ENCODE measurements at places on chromosomes 4 and X.
A peak's percentile ranks its signal among the peaks of the same experiment; 100 is the strongest.

DNA sequence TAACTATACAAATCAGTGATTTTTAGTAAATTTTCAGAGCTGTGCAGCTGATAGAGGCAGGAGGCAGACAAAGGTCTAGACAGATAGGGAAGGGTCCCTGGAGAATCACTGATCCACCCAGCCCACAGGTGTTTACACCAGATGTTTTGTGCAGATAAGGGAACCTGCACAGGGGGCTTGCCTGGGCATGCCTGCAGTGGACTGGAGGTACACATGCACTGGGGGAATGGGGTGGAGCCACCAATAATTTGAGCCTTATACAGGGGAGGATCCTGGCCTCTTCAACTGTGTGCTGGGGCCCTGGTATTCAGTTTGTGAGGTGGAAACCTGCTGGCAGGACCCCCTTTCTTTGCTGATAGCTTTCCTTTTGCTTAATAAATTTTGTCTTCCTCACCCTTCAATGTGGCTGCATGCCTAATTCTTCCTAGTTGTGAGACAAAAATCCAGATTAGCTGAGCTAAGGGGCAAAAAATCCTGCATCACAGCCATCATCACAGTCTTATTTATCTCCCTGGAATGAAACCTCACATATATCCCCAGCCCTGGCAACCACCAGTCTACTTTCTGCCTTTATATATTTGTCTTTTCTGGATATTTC lies 102.8 kb downstream of the KDM6A start:
- no peak for DNase-seq

GRCh38 chr4:663438-664428 lies 10.3 kb downstream of the ATP5ME start:
- peak; percentile 51 for DNase-seq

DNA sequence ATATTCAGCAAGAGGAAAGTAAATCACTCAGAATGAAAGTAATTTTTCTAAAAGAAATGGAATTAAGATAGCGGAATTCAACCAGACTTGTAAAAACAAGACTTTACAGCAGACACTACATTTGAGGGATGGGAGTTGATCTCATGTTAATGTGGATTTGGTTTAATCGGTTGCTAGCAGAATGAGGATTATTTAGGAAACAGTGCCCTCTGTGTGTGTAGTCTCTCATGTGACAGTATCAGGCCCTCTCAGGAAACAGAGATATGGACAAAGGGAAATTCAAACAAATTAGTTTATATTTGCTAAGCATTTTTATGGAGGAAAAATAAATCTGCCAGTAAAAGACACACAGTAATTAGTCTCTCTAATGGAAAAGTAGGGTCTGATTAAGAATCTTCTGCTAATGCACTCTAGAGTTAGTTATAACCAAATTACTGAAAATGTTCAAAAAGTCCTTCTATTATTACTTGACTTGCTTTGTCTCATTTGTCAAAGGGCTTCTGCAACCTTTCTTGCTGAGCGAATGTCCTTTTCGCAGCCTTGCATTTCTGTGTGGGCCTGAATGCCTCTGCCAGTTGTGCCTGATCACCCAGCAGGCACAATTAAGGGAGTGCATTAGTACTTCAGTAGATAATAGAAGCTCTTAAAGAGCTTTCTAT lies 1282.3 kb upstream of the TENM3 start:
- no peak for DNase-seq

- peak; percentile 64 for DNase-seq
These were observed 42.4 kb downstream of the FNIP2 start for GRCh38 chr4:158811216-158811540.

DNA sequence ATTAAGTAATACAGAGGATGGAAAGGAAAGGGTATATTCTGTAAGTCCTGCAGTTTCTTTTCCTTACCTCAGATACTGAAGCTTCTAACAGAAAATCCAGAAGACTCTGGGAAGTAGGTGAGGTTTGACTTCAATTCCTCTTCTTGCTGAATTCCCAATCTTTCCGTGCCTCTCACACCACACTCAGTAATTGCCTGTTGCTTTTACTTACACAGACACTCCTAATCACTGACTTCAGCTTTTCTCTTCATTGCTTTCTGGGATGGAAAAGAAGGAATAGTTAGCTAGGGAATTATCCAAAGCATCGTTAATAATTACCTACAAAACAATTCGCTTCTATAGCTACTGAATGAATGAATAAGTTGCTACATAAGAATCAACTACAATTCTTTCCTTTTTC lies 163.6 kb downstream of the FBXO8 start:
- DNase-seq: no peak

DNA sequence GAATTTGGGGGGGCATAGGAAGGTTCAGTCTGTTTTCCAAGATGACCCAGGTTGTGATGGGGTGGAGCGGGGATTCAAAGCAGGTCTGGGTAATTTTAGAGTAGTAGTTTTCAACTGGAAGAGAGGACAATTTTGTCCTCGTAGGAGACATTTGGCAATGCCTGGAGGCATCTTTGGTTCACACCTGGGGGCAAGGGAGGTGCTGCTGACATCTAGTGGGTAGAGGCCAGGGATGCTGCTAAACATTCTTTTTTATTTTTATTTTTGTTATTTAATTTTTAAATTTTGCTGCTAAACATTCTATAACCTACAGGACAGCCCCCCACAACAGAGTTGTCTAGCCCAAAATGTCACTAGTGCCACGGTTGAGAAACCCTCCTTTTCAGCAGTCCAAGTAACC lies 1.9 kb downstream of the RAB9A start:
- DNase-seq: no peak

- DNase-seq: no peak
These were observed 80.7 kb upstream of the PRPS1 start for GRCh38 chrX:107547621-107548020.

- DNase-seq: no peak
These were observed 721.8 kb downstream of the ADGRL3 start for GRCh38 chr4:61921920-61922319.

GRCh38 chr4:121069430-121069829 lies 2.9 kb downstream of the NDNF start:
- no peak for DNase-seq

DNA sequence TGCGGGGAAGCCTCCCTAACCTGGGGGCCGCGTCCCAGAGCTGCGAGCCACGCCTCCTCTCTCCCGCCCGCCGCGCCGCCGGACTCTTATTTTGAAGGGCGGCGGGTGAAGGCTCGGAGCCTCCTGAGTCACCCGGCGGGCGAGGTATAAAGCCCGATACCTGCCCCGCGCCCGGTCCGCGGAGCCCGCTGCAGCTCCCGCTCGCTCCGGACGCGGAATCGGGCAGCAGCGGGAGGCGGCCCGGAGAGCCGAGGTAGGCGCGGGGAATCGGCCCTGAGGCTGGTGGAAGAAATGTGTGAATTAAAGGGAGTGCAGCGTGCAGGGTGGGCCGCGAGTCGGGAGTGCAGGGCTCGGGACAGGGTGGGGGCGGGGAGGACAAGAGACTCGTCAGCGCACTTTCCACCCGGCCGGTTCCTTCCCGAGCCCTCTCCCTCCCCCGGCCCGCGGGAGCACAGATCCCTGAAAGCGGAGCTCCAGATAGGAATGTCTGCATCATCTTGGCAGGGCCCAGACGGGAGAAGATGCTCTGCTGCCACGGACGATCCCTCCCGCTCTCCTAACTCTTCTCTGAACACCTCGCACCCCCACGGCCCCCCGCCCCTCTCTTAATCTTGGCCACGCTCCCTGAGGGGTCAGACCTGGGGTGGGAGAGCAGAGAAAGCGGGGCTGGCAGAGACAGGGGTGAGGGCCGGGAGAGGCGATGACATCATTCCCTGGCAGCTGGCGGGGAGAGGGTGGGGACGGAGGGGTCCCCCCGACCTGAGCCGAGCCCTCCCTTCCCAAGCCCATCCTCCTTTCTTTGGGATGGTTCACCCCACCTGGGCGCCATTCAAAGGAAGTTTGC lies 177.9 kb downstream of the CBR4 start:
- peak; percentile 42 for DNase-seq

GRCh38 chr4:128582427-128582870 lies 227.1 kb upstream of the JADE1 start:
- DNase-seq: no peak

GRCh38 chr4:143389579-143390195 lies 53.0 kb downstream of the GAB1 start:
- DNase-seq: peak; percentile 53

- DNase-seq: no peak
These were observed 156.9 kb downstream of the TENM3 start for GRCh38 chr4:182400081-182400480.

GRCh38 chr4:166277853-166278252 lies 404.8 kb downstream of the TLL1 start:
- no peak for DNase-seq

GRCh38 chr4:101014417-101014816 lies 332.9 kb downstream of the PPP3CA start:
- DNase-seq: no peak

- DNase-seq: no peak
These were observed 3.7 kb downstream of the MMRN1 start for GRCh38 chr4:89898304-89898716.

- peak; percentile 31 for DNase-seq
These were observed 352.9 kb downstream of the RAPGEF2 start for GRCh38 chr4:159455675-159456237.

DNA sequence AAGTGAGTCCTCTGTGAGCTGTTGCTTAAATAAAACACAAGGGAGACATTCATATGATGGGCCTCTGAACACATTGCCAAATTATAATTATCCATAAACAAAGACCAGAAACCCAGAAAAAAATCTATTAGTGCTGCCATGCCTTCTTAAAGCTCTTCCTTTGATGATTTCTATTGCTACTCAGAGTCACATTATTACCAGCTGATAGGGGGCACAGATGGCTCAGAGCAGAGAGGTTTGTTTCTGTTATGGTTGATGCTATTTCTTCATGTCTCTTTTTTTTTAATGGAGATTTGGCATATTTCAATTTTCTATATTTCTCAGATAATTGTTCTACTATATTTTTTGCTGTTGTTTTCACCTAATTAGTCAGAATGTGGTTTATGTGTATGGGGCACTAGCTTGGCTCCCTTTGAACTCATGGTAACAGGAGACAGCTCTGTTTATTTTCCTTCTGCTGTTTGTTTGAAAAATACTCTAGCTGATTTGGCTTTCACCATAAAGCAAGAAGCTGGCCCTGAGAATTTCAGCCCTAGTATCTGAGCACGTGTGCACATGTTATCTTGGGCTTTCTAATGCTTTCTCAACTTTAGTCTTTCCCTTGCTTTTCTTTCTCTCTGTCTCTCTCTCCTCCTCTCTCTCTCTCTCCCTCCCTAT lies 568.8 kb downstream of the PPARGC1A start:
- DNase-seq: no peak

DNA sequence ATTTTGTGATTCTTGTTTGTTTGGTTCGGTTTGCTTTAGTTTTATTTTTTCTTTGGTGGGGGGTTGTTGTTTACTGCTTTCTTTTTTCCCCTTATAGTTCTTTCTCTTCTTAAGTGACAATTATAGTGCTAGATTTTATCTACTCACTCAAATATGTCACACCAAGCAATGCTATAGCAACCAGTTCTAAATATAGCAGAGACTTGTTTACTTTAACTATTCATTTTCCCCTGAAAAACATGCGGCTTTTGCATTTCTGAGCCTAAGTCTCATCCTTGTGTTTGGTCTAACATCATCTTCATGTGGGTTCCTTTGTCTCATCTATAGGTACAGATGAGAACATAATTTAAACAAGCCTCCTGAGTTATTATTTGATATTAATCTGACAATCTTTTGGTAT lies 676.6 kb downstream of the FAT4 start:
- DNase-seq: no peak

GRCh38 chr4:154622598-154622997 lies 10.1 kb upstream of the FGG start:
- DNase-seq: no peak

DNA sequence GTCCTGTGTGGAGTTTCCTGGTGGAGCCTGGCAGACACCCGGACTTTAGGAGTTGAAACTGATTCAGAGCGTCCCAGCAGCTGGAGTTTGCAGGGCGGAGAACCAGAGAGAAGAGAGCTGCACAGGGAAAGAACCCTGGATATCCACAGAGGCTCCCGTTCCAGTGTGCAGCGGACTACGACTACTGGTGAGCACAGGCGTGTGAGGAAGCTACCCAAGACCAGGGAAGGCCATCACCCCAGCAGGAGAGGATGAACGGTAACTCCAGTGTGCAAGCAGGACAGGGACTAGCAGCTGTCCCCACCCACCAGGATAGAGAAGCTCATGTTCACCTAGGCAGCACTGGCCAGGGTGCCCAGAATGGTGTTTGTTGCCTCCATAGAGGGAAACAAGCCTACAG lies 2.3 kb downstream of the LAGE3 start:
- DNase-seq: no peak

DNA sequence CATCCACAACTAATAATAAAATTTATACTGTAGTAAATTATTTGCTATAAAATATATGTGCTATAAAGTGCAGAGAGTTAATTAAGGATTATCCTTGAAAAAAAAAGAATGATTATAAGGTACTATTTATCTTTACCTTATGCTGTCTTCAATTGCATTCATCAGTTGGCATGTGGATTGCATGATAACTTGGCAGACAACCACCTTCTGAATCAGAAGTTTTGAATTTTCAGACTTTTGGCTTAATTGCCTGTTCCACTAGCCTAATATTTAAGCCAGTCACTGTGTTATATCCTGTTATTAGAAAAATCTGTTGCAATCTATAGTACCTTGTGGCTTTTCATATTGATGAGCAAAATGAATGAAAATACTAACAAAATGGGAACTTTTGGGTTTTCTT lies 1040.3 kb upstream of the PCDH10 start:
- DNase-seq: no peak

- DNase-seq: no peak
These were observed 41.8 kb upstream of the PACRGL start for GRCh38 chr4:20658456-20658855.

- no peak for DNase-seq
These were observed 30.9 kb downstream of the PAGE2 start for GRCh38 chrX:55119712-55120111.

DNA sequence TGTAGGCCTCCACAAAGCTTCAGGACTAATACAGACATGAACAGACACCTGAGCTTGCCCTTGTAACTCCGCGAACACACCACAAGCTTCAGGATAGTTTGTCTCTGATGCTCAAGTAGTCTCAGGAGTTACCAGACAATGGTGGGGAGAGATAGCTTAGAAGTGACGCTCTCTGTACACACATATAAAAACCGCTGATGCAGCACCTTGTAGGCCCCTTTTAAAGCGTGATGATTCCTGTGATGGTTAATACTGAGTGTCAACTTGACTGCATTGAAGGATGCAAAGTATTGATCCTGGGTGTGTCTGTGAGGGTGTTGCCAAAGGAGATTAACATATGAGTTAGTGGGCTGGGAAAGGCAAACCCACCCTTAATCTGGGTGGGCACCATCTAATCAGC lies 78.7 kb downstream of the MAGED4 start:
- no peak for DNase-seq

- no peak for DNase-seq
These were observed 259.6 kb downstream of the ASMT start for GRCh38 chrX:1874416-1874815.

DNA sequence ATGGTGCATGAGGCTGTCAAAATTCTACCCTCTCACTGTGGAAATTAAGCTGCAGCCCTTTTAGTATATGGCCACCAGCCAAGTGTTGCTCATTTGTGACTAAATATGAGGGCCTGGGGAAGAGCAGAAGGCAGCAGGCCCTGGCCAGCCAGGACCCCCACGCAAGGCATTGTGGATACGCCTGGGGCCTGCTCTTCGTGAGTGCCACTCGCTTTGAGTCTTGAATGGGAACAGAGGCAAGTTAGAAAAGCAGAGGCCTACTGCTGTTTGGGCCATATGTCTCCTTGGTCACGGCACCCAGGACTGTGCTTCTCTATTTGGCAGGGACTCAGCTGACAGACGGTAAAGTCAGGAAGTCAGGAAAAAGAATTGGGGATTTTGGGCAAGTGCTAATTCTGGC lies 10.9 kb downstream of the RTL5 start:
- no peak for DNase-seq

- no peak for DNase-seq
These were observed 122.6 kb downstream of the RCHY1 start for GRCh38 chr4:75391489-75392166.

GRCh38 chrX:54758114-54759055 lies 39.7 kb downstream of the ITIH6 start:
- no peak for DNase-seq
